ENCODE measurements at places on chromosomes 5 and 9. TPM values are rescaled to one million over a fixed set of nuclear protein-coding genes. Genes with fewer than 3 reads are reported as not detected.

DNA sequence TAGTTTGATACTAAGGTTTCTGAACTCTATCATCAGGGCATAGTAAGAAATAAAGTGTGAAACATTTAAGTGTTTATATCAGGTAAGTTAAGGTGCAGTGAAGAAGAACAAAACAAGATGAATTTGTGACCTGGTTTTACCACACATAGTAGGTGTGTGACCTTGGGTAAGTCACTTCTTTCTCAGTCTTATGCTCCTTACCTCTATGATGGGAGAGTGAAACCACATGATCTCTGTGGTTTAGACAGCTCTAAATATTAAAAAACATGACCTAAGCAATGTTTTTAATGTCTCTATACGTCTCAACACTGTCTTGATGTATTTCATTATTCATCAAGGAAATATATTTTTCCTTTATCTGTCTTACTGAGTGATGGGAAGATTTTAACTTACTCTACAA lies 629.6 kb upstream of the DMAC1 start:
- DNase-seq = no peak

DNA sequence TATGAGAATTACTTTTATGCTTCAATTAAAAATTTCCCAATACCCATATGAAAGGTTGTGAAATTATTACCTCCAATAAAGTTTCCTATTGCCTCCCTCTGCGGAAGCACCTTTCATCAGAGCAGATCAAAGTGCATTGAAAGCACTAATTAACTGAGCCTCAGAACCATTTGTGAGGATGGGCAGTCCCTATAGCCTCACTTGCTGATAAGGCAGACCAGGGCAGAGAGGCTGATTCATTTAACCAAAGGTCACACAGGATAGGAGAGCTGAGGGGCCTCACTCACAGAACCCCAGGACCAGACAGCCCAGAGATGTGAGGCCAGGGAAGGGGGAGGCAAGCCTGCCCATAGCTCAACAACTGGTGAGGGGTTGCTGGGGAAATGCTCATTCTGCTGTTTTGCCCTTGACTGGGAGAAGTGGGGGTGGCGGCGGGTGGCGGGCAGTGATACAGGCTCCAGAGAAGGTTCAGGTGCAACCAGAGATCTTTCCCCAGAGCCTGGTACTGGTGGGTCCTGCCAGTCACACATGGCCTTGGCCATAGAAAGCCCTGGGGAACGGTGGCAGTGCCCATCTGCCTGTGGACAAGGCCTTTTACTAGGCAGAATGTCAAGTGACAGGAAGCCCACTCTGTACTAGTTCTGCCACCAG lies 57.9 kb downstream of the MACROH2A1 start:
- no peak for DNase-seq

Gene SECISBP2
- total RNA-seq = 50.7 TPM

- DNase-seq = peak; percentile 88
Observed at GRCh38 chr5:80755626-80756025, 100.8 kb upstream of the DHFR start.

- no peak for DNase-seq
Observed at GRCh38 chr9:31519826-31520225, 864.6 kb upstream of the ACO1 start.

DNA sequence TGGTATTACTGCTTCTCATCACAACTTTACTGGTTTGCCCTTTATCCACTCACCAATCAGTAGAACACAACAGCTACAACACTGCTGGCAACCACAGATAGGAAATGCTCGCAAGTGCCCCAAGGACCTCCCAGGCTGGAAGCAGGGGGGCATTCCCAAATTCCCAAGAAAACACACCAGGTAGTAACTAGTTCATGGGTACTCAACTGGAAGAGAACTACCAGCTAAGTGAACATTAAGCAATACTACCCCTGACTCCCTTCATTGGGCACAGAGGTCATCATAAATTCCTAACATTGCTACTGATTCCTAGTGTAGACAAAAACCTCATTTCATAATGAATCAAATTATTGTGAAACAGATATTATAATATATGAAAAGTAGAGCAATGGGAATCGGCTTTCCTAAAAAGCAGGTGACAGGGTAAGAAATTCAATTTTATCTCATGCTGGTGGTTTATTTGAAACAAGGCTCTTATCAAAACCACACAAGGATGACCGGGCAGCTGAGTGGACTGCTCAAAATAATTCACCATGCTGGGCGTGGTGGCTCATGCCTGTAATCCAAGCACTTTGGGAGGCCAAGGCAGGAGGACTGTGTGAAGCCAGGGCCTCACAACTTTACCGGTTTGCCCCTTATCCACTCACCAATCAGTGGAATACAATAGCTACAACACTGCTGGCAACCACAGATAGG lies 81.6 kb downstream of the TLE1 start:
- DNase-seq = no peak

Gene FGD3
- total RNA-seq = 39.5 TPM
